Neural crest cell (in vitro differentiated cells): ENCODE measurements at places on chromosomes 2 and 18. TPM values are rescaled to one million over a fixed set of nuclear protein-coding genes. Genes with fewer than 3 reads are reported as not detected.

DCDC2C gene
- total RNA-seq = not detected in 2 replicates

MGAT4A gene
- 11.5 and 12.2 TPM in 2 replicates for total RNA-seq

GDF7 gene
- total RNA-seq = 0.36 and 0.40 TPM in 2 replicates

GALR1 gene
- total RNA-seq = not detected in 2 replicates

THSD7B gene
- total RNA-seq = 0.16 and 0.19 TPM in 2 replicates

CRYGD gene
- not detected in 2 replicates for total RNA-seq

SPP2 gene
- not detected in 2 replicates for total RNA-seq

ST8SIA3 gene
- total RNA-seq = 2.6 and 3.1 TPM in 2 replicates

AMMECR1L gene
- 25.3 and 27.0 TPM in 2 replicates for total RNA-seq
